KG1 (cell line): ENCODE measurements at places on chromosomes 4 and X.

DNA sequence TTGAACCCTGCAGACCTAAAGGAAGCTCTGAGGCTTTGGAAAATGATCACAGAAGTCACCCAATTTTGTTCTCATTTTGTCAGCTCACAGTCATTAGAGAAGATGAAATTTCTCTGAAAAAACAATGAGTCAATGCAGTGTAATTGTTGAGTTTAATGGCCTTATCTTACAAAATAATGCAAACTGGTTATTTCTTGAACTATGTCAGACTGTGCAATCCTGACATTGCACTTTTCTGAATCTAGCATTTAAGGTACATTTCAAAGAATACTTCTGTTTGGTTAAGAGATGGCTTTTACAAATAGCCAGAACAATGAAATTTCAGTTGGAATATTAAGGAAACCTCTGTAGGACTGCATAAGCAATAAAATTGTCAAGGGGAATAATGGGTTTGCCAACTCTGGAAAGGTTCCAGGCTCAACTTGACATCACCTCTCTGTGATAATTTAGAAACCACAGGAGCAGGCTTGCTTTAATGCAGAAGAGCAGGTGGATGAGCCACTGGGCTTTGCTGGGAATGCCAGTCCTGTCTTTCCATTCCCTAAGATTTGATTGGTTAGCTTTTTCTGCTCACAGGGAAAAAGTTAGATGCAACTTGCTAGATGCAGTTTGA, 222.8 kb downstream of the FRMPD4 start:
- no peak for DNase-seq

- peak; percentile 8 for DNase-seq
Observed at GRCh38 chrX:23726191-23726590, 16.9 kb downstream of the ACOT9 start.

DNA sequence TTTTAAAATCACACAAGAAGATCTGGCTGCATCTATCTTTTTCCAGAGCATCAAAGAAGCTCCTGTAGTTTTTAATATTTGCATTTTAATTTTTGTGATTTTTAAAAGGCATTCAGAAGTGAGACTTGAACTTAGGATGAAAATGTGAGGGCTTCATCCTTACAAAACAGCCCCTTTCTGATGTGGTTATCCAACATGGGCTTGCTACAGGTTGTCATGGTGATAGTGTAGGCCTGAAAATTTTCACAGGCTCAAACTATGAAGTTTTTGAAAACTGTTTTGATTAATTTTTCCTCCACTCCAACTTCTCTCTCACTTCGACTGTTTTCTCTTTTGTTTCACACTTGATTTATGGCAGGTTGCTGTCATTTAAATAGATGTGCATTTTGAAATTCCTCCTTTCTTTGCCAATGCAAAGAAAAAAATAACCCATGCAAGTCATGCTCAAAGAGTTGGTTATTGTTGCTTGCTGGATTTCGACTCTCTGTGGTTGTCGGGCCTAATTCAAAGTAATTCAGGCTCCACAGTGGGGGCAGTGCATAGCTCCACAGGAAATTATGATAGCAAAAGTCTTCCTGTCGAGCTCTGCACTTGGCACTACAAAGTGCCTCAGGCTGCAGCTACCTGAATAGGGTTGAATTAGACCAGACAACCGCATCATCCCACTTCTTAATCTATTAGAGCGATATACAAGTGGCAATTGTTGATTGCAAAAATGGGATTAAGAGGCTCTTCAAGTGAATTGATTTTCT, 201.0 kb upstream of the GPR101 start:
- no peak for DNase-seq

DNA sequence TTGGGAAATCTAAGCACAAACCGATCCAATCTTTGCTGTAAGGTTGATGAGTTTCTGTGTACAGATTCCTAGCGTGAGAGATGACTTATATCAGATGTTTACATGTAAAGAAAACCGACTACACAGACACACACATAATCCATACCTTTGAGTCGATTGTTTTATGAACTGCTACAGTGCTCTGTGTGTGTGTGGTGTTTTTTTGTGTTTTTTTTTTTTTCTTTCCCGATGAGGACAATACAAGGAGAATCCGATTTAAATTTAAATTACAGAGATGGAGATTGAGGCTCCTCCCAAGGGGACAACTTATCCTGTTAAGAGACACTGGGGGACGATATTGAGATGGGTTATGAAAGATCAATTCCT, 461 bp upstream of the SLC9A6 start:
- no peak for DNase-seq

DNA sequence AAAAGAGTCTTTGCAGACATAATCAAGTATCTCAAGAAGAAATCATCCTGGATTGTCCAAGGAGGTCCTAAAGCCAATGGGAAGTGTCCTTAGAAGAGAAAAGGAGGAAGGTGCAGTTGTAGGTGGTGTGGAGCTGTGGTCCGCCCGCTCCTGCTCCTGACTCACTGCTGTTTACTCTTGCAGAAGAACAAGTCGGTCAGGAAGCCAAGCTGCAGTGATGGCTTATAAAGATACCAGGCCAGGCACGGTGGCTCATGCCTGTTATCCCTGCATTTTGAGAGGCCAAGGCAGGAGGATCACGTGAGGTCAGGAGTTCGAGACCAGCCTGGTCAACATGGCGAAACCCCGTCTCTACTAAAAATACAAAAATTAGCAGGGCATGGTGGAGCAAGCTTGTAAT, 66.4 kb upstream of the ATP6AP2 start:
- no peak for DNase-seq

GRCh38 chr4:81319657-81320056, 104.6 kb upstream of the PRKG2 start:
- DNase-seq, result no peak

GRCh38 chrX:136143711-136144110, 3.6 kb upstream of the FHL1 start:
- no peak for DNase-seq

DNA sequence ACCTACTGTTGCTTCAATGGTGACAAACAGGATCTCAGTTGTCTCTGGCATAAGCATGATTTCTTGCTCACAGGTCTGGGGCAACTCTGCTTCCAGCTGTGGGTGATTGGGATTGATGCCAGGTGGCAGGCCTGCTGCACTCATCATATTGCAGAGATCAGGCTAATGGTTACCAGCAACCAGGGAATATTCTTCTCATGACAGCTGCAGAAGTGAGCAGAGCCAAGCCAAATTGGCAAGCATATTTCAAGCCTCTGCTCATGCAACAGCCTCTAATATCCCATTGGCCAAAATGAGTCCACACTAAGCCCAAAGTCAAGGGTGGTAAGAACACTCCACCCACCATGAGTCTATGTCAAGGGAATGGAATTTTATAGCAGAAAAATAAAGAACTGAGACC, 26.7 kb upstream of the TBC1D19 start:
- no peak for DNase-seq

DNA sequence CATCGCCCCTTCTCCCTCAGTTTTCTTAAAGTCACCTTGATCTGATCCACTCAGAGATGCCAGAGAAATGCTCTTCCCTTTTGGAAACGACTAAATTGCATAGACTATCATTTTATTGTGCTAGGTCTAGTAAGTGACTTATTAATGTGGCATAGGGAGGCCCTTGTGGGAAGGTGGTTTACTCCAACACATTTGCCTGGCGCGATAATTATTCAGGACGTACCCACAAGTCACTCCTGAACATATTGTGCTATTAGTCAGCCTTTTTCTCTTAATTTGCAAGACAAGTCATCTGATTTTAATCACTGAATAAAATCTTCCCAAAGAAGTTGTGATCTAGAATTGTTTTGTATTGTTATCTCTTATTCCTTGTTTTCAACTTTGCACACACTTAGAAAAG, 7.6 kb downstream of the ENPEP start:
- no peak for DNase-seq

DNA sequence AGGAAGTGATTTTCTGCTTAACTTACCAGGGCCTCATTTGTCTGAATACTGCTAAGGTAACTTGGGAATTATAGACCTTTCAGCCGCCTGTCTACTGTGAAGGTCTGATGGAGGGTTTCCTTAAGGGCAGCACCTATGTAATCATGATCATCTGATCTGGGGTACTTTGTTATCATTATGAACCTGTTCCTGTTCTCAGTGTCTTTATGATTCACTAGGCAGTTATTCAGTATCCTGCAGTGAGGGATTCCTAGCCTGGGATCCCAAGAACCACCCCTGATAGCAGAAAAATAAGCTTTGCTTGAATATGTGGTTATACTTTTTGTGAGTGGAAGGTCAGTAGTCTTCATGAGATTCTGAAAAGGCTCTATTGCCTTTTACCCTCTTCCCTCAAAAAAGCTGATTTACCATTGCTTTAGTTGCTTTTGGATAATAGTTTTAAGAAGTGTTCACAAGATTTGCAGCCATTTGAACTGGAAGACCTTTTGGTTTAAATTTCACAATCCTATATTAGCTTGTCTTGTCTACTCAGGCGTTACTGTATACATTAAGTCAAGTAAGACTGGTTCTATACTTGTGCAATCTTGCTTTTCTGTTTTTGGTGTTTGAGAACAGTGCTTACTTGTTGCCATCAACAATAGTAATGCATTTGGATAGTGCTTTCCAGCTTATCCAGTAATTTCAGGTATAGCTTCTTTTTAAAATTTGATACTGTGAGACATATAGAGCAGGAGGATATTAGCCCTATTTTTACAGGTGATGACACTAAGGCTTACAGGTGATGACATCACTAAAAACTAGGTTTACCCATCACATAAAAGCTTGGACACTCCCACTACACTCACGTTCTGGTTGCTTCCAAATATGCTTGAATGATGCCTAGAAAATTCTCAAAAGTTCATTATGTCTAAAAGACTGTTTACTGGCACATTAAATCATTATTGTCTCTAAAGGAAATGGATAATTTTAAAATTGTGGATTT, 60.0 kb downstream of the FHIP1A start:
- DNase-seq, result no peak

DNA sequence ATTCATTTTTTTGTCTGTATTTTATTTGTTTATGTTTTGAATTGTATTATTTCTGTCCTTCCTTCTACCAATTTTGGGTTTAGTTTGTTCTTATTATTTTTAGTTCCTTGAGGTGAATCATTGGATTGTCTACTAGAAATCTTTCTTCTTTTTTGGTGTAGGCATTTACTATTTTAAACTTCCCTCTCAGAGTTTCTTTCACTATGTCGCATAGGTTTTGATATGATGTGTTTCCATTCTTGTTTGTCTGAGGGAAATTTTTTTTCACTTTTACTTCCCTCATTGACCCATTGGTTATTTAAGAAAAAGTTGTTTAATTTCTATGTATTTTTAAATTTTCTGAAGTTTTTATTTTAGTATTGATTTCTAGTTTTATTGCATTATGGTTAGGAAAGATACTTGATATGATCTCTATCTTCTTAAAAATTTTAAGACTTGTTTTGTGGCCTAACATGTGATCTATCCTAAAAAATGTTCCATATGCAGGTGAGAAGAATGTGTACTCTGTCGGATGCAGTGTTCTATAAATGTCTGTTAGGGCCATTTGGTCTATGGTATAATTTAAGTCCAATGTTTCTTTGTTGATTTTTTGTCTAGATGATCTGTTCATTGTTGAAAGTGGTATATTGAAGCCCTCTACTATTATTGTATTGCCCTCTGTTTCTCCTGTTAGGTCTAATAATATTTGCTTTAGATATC, 68.8 kb downstream of the IL15 start:
- DNase-seq, result no peak

DNA sequence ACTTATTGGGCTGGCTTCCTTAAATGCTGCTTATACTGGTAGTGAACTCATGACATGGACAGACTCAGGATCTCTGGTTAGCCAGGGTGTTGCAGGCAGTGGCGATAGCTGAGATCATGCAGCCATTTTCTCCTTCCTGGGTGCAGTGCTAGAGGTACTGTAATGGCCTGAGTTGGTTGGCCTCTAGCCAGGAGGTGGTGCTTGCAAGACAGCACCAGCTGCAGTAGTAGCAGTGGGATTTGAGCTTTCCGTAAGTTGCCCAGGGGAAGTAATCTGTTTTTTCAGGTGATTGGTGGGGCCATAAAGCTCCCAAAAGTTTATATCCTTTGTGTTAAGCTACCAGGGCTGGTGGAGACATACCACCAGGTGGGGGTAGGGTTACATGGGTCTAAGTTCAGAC, 45.1 kb upstream of the AADAT start:
- DNase-seq, result no peak

DNA sequence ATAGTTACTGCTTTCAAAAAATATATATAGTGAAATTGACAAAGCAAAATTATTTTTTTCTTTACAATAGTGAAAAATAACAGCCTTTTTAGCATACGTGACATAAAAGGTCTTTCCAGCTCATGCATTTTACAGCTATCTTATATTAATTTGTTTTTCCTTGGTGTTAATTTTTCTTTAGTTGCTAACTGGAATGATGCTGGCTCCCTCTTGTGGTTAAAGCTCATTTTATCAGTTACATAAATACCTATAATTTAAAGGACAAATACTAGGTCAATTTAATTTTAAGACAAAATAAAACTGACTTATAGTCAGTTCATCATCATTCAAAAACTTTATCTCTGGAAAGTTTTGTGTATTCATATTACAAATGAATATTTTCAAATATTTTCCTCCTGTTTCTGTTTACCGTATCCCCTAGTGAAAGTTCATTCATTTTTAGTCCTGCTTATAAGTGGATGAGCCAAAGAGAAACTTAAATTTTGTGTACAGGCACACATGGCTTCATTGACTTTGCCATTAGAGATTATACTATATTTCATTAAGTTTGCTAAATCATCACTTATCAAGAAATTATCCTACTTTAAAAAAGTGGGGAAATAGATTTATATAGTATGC, 9.9 kb upstream of the ANAPC4 start:
- DNase-seq, result peak; percentile 4

GRCh38 chr4:11021333-11021732, 336.8 kb upstream of the CLNK start:
- no peak for DNase-seq

DNA sequence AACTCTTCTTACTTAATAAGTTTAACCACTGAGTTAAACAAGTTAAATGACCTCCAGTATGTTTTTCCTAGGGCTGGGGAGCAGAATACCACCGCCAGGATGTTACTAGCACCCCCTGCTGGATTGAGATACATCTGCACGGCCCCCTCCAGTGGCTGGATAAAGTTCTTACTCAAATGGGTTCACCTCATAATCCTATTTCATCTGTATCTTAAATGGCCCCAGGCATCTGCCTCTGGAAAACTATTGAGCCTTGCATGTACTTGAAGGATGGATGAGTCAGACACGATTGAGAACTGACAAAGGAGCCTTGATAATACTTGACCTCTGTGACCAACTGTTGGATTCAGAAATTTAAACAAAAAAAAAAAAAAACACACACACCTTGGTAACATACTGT, 61.5 kb upstream of the MMAA start:
- peak; percentile 0 for DNase-seq

DNA sequence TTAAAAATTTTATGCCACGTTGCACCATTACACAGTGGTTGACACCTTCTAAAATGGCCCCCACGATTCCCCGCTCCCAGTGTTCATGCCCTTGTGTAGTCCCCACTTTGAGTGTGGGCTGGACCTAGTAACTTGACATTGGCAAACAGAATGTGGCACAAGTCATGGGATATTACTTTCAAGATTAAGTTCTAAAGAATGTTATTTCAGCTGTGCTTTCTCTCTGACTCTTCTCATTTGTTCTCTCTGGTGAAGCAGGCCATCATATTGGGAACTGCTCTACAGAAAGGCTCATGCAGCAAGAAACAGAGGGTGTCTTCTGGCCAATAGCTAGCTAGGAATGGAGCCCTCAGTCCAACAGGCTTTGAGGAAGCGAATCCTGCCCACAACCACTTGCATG, 67.1 kb downstream of the ATXN3L start:
- no peak for DNase-seq

- DNase-seq, result no peak
Observed at GRCh38 chrX:2145692-2146367, 354.9 kb downstream of the DHRSX start.
